Immature natural killer cell (primary cell): ENCODE measurements at places on chromosomes 11 and 22. TPM values are rescaled to one million over a fixed set of nuclear protein-coding genes. Genes with fewer than 3 reads are reported as not detected.
A peak's percentile ranks its signal among the peaks of the same experiment; 100 is the strongest.

The SMCO4 gene
- polyA plus RNA-seq: 10.2 TPM

DNA sequence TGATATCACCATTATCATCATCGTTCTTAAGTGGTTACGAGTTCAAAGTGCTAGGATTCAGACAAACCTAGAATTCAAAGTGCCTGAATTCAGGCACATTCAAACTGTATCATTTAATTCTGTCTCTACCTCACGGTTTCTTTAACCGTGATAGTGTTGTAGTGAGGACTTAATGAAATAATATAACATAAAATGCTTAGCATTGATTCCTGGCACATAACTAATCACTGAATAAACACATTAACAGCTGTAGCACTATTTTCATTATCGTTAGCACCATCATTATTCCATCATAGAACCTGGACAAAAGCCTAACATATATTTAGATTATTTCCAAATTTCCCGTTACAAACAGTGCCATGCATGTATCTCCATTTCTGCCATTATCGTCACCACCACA lies 102.0 kb downstream of the WNT11 start:
- peaks cover 3% of the 10 kb centered on the region for H3K27me3 ChIP-seq
- H3K27ac ChIP-seq: no peak overlapping the region
- peaks cover 11% of the 10 kb centered on the region for H3K4me1 ChIP-seq
- peaks cover 4% of the 10 kb centered on the region for H3K36me3 ChIP-seq

DNA sequence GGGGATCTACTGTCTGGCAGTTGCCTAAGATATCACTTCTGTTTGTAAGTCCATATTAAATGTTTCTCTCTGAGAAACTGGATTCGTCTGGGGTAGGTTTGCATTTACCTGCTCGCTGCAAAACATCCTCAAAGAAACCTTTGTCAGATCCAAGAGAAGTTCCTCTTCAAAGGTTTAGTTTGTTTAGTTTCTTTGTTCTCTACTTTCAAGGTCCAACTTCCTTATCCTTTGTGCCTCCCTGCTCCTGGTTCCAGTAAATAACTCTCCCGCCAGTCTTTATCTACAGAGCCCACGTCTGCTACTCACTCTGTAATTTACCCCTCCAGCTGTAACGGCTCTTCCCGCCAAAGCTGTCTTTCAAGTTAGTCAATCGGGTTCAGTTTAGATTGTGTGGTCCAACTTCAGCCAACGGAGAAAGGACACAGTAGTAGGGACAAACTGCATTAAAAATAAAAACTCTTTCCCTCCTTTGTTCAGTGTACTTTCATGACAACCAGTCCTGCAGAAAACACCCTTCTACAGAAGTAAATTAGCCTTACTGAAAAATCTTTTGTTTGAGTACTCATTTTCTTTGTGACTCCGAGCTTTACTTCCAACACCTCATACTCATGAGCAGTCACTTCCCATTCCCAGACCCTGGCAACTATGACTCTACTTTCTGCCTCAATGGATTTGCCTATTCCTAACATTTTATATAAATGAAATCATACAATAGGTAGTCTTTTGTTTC lies 41.0 kb downstream of the TMPRSS5 start:
- no peak overlapping the region for H3K27ac ChIP-seq
- H3K4me1 ChIP-seq: no peaks in the 10 kb centered on the region
- DNase-seq: no peak
- no peaks in the 10 kb centered on the region for H3K36me3 ChIP-seq

GRCh38 chr22:30312053-30312452 lies 14.7 kb downstream of the TBC1D10A start:
- H3K36me3 ChIP-seq: peaks cover 4% of the 10 kb centered on the region
- H3K4me1 ChIP-seq: peaks cover 94% of the 10 kb centered on the region
- H3K27ac ChIP-seq: peak overlapping the region; percentile 65
- no peak overlapping the region for H3K4me3 ChIP-seq

The CLMP gene
- 0.58 TPM for polyA plus RNA-seq
